NCI-H774 (cell line): ENCODE measurements at places on chromosomes 6 and 20.

DNA sequence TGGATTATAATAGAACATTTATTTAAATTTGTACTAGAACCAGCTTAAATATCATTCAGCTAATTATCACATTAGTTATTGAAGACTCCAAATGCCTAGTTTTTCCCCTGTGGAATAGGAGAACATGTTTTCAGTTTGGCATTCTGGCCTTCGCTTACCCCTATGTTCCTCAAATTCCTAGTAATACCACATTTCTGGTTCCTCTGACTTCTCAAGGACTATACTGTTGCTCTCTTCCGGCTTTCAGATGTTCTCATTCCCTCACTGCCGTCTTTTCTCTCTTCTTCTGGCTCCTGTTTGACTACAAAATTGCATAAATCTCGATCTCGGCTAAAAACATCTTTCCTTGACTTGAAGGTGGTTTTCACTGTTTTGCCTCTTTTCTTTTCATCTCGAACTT lies 71.8 kb upstream of the KHDRBS2 start:
- DNase-seq = no peak

DNA sequence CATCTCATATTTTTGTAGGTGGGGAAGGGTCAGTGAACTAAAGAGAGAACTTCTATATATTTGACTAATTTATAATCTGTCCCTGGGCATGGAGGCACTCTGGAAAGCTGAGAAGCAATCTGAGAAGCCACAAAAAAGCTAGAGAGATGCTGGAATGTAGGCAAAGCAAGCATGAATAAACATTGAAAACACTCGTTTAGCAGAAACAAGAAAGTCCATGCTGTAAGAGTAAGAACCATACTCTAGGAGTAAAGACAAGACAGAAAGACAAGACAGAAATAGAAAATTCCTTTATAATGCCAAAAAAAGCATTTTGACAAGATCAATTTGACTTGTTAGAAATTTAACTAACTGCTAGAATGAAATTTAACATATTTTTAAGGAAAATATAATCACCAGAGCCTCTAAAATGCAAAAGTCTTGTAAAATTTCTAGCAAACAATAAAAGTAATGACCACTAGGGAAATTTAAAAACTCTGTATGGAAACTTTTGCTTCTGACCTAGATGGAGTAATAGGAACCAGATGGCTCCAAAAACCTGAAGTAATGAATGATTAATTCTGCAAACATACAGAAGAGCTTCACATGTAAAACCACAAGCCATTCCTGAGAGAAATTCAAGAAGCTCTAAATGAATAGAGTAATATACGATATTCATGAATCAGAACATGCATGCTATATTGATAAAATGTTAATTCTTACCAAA lies 625.7 kb upstream of the PTCHD4 start:
- DNase-seq = no peak

DNA sequence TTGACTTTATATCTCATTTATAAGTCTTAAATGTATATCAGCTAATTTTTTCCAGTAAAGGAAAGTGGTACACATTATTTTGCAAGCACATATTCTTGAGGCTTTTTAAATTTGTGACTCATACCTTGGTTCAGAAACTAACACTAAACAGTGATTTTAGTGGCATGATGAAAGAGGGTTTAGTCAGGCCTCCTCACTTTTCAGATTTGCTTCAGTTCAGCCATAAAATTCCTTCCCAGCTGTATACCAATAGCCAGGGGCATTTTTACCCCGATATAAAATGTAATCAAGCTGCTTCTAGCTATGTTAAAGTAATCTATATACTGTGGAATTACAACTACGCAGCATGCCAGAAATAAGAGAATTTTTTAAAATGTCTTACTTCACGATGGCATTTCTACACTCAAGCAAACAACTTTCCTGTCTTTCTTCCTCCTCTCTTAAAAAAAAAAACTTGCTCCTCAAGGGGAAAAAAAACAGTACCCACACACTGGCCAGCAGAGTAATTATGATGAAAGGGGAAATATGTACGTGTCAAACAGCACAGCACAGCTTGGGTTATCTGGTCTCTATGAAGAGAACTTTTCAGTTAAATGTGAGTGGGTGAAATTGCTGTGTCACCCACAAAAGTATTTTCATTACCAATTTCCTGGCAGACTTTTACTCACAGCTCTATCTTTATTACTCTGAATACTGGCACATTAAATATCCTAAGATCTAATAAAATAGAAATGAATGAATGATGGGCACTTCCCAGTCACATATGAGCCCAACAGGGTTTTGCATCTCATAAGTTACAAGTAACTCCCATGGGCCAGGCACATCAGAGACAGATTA lies 244.8 kb upstream of the TENT5A start:
- DNase-seq = no peak

- no peak for DNase-seq
Observed at GRCh38 chr20:46013322-46013828, 4.7 kb downstream of the MMP9 start.

DNA sequence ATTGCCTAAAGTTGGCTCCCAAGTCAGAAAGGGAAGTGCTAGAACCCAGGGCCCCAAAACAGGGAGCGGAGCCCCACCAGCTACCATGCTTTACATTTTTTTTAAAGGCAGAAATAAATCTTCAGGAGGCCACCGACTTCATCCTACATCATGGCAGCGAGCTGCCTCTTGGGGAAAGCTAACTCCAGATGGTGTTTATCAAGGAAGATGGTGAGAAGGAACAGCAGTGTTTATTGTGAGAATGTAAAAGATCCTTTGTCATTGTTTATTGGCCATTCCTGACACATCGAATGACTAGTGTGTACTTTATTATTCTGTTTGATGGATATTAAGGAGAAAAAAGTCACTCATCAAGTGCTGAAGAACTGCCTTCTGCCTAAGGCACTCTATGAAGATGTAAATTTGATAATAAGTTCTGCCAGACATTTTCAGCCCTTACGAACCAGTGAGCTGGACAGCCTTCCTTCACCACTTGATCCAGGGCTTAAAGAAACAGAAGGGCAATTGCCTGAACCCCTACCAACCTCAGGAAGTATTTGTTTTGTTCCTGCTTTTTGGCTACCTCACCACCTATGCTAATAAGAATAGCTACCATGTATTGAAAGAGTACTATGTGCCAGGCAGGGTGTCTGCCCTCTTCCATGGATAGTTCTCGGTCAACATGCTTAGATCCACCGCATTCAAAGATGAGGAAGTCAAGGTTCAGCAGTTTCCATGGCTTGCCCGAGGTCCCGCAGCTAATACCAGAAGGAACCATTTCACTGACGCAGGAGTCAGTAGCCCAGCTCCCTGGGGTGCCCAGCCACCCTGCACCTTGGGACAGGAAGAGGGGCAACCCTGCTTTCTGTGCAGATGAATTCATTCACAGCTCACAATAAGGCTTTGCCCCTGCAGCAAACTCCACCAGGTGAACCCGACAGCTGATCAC lies 194.7 kb upstream of the RREB1 start:
- no peak for DNase-seq

DNA sequence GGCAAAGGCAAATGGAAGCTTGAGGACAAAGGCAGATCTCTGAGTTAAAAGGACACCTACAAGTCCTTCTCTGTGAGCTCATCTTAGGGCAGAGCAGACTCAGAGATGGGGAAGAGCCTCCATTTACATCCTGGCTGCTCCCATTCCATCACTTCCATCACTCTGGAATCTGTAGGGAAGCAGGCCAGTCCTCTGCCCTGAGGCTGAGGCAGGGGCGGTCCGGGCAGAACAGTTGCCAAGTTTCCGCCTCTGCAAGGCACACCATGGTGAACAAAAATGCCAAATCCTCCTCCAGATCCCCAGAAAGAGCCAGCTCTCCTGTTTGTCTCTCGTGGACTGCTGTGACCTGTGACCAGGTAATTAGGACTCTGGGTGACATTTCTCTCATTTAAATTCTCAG lies 209.6 kb upstream of the SSTR4 start:
- DNase-seq = no peak

DNA sequence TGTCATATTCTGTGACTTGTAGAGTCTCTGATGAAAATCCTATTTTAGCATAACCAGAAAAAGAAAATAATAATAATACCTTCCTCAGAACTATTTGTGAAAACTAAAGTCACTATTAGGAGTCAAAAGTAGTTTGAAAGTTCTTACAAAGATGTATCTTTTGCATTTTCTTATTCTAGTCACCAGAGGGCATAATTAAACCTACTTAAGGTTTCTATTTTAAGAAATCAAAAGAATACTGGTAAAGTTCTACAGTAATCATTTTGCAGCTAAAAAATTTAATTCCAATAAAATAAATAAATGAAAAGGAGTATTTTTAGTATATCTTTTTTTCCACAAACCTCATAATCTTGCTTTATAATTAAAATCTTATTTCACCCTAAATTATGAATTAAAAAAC lies 28.0 kb upstream of the MCM9 start:
- no peak for DNase-seq

- no peak for DNase-seq
Observed at GRCh38 chr20:3767110-3767426, 485 bp downstream of the ADISSP start.

DNA sequence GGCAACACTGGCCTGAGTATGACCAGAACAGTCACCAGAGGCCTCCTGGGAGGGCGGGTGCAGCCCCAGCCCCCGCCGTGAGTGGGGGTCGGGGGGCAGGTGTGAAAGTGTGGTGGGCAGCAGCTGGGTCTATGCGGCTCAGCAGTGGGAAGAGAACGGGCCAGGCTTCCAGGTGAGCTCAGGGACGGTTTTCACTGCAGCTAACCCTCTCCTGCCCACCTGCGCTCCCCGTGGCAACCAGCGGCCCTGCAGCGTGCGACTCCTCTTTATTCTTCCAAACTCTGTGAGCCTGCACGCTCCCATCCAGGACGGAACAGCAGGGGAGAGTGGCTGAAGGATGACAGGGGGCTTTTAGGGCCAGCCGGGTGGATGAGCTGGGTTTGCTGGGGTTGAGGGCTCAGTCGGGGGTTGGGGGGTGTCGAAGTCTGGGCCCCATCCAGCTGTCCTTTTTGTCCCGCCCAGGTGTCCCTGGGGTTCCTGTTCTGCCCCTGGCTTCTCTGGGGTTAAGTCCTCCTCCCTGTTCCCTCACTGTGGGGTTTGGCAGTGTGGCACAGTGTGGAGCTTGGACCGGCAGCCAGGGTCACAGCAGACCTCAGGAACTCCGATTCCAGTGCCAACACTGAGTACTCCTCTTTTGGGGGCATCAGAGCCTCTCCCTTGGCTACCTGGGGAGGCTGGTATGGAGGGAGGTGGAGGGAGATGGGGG lies 859 bp upstream of the BIRC7 start:
- DNase-seq = no peak

DNA sequence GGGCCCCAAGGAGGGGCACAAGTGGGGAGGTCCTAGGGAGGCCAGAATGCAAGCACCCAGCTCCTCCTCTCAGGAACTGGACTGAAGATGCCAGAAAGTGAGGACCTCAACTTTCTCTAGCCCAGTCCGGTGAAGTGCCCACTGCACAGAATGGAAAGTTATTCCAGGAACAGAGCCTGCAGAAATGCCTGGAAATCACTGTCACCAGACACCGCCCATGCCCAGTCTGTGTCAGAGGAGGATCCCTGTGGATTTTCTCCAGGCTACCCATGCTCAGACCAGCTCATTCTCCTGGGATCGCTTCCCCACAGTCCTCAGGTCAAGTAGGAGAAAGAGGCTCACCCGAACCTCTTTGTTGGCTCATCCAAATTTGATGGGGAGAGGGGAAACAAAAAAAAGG lies 6.5 kb downstream of the PRPH2 start:
- no peak for DNase-seq

DNA sequence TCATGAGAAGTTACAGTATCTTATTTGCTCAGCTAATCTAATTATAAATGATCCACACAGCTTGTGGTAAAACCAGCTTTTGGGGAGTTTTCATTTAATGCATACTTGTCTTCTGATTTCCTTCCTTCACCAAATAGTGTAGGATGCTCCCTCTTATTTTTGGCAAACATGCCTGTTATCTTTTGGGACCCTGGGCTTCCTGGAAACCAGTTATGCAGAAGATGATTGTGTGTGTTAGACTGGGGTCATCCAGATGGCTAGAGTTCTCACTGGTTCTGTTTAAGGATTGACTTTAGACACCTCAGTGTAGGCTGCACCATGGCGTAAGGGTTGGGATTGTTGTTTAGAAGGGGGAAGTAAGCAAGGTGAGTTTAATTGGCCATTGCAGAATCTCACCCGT lies 61.3 kb downstream of the PTPN1 start:
- no peak for DNase-seq

DNA sequence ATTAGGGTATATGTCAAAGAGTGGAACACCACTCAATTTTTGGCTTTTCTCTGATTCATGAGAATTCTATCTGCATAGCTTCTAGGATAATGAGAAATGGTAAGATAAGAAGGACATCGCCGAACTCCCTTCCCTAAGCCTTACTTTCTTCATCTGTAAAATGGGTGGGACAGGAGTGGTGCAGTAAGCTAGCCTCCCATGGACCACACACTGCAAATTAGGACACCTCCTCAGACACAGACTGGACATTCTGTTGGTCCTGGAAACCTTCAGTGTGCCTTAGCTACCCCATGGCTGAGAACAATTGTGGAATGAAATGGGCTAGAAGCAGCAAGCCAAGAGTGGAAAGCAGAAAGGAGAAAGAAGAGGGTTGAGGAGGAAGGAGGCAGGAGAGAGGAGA lies 89.6 kb downstream of the BMP7 start:
- no peak for DNase-seq

DNA sequence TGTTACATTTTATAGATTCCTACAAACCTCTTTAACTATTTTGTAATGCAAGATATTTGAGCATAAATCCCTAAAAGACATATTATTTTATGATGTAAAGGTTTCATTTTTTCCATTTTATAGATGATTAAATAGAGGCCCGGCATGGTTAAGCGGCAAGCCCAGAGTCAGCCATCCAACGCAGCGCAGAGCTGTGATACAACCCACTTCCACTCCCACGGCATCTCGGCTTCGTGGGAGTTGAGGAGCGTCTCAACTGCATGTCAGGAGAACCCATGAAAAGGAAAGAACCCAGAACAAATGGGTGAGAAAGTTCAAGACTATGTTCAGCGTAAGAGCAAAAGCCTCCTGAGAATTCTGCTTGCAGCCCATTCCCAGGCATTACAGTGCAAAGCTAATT lies 488.2 kb downstream of the PRKN start:
- DNase-seq = no peak
